Mesothelial cell of epicardium (in vitro differentiated cells): ENCODE measurements at places on chromosomes 16 and 17.

GRCh38 chr16:46900455-46901235 lies 16.5 kb downstream of the GPT2 start:
- peaks cover 10% of the 10 kb centered on the region for H3K4me1 ChIP-seq
- H3K36me3 ChIP-seq, result peaks cover 22% of the 10 kb centered on the region
- no peaks in the 10 kb centered on the region for H3K27me3 ChIP-seq
- H3K4me3 ChIP-seq, result no peak overlapping the region
- no peak overlapping the region for H3K27ac ChIP-seq

DNA sequence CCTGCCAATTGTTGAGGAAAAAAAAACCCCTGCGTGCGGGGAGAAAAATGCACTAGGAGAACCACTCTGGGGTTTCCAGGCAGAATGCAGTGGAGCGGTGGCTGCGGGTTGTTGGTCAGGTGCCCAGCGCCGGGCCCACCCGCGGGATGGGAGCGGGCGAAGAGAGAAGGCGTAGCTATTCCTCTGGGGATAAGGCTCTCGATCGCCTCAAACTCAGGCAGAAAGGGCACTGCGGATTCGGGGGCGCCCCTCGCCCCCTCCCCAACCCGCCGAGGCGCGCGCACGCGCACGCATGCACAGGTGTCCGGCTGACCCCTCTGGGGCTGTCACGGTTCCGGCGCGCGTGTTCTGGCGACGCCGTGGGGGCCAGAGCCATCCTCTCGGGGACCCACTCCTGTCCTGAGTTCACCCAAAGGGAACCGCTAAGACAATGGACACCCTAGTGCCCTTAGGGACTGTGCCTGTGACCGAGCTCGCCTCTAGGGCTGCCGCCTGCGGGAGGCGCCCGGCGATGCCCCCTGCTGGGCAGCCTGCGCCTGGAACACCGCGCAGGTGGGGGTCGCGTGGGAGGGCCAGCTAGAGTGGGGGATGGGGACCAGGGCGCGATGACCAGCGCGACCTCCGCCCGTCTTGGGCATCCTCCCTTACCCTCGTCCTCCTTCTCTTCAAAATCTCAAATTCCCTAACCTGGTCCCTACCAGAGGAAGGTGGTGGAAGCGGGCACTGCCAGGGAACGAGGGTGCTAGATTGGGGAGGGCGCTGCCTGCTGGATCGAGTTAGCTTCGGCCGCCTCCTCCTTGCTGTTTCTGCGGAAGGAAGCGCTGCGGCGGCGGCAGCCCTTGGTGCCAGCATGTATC lies 14.4 kb upstream of the CBX8 start:
- peak overlapping the region; percentile 56 for H3K4me3 ChIP-seq
- no peaks in the 10 kb centered on the region for H3K36me3 ChIP-seq
- peaks cover 72% of the 10 kb centered on the region for H3K27me3 ChIP-seq
- no peak for DNase-seq

DNA sequence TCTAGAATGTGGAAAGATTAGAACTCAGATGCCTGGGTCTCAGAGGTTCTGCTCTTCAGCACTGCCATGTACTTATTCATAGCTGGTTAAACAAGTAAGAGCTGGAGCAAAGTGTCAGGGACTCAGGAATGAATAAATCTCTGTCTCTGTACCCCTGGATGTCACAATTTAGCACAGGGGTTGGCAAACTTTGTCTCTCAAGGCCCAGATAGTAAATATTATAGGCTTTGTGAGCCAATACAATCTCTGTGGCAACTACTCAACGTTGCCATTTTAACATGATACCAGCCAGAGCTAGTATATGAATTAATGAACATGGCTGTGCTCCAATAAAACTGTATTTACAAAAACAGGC lies 220.3 kb upstream of the MON1B start:
- H3K4me1 ChIP-seq, result no peaks in the 10 kb centered on the region
- no peak for DNase-seq
- H3K4me3 ChIP-seq, result no peak overlapping the region

DNA sequence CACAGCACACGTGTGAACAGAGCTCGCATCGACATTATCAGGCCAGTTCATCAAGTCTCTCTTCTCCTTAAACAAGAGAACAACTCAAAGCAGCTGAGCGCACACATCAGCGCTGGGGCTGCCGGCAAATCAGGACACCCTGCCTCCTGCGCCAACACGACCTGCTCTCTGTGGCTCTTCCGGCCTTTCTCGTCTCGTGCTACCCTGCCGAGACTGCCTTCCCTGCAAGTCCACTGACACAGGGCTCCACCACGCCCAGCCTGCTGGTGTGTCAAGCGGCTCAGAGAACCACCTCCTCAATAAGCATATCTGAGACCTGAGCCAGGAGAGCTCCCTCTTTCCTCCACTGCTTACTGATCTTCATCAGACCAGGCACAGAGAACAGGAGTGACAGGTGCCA lies 96.9 kb downstream of the ZNF778 start:
- no peaks in the 10 kb centered on the region for H3K27me3 ChIP-seq
- H3K27ac ChIP-seq, result peak overlapping the region; percentile 34
- DNase-seq, result no peak
- H3K4me1 ChIP-seq, result peaks cover 10% of the 10 kb centered on the region
- H3K4me3 ChIP-seq, result no peak overlapping the region
- peaks cover 11% of the 10 kb centered on the region for H3K36me3 ChIP-seq

- H3K4me3 ChIP-seq, result no peak overlapping the region
- H3K27ac ChIP-seq, result no peak overlapping the region
- no peak for DNase-seq
- peaks cover 5% of the 10 kb centered on the region for H3K36me3 ChIP-seq
- peaks cover 4% of the 10 kb centered on the region for H3K4me1 ChIP-seq
Measured at GRCh38 chr17:21167303-21167702, 40.5 kb downstream of the DHRS7B start.

GRCh38 chr17:31869031-31869430 lies 10.0 kb upstream of the COPRS start:
- H3K27ac ChIP-seq, result no peak overlapping the region
- H3K27me3 ChIP-seq, result no peaks in the 10 kb centered on the region

DNA sequence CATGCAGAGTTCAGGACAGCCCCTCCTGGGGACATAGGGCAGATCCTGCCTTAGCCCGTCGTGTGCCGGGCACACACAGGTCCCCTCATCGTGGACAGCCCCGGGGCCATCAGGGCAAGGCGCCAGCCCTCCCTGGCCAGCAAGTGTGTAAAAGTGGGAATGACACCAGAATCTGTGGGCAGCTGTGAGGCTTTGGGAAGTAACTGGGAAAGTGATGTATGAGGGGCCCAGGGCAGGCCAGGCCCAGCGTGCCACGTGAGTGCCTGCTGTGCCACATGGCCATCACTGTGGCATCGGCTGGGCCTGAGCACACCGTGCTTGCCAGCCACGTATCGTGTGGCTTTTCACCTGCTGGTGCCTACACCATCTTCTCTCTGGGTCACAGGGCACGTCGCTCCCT lies 26.6 kb downstream of the ACSF3 start:
- H3K27ac ChIP-seq, result no peak overlapping the region
- H3K36me3 ChIP-seq, result peaks cover 45% of the 10 kb centered on the region
- H3K4me1 ChIP-seq, result peaks cover 5% of the 10 kb centered on the region
- DNase-seq, result no peak
- no peak overlapping the region for H3K4me3 ChIP-seq

DNA sequence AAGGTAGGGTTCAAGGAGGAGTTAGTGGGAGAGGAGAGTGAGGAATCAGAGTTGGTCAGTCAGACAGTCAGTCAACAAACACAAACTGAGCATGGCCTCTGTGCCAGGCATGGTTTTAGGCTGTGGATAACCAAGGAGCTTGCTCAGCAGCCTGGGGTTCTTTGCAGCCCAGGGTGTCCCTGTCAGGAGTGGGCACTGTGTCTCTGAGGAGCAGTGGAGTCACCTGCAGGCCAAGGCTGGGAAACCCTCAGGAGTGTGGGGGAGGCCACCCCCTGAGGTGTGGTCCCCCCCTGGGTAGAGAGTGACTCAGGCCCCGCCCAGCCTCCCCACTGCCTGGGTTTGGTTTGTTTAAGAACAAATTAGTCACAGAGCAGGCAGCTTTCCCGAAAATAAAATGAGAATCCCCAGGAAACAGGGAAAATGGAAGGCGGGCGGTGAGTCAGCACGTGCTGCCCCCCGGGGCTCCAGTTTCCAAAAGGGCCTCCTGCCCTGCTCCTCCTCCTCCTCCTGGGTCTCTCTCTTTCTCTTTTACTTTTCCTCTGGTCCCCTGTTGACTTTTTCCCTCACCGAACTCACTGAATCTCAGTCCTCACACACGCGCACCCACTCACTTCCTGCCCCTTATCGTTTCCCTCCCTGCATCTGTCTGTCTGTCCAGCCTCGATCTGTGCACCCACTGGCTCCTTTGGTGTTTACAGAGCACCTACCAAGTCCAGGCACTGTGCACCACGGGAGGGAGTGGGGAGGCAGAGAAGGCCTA lies 44.3 kb downstream of the SOCS3 start:
- no peak for DNase-seq
- H3K4me1 ChIP-seq, result peaks cover 35% of the 10 kb centered on the region
- no peaks in the 10 kb centered on the region for H3K36me3 ChIP-seq
- no peak overlapping the region for H3K4me3 ChIP-seq
- H3K27me3 ChIP-seq, result no peaks in the 10 kb centered on the region
- peak overlapping the region; percentile 73 for H3K27ac ChIP-seq

DNA sequence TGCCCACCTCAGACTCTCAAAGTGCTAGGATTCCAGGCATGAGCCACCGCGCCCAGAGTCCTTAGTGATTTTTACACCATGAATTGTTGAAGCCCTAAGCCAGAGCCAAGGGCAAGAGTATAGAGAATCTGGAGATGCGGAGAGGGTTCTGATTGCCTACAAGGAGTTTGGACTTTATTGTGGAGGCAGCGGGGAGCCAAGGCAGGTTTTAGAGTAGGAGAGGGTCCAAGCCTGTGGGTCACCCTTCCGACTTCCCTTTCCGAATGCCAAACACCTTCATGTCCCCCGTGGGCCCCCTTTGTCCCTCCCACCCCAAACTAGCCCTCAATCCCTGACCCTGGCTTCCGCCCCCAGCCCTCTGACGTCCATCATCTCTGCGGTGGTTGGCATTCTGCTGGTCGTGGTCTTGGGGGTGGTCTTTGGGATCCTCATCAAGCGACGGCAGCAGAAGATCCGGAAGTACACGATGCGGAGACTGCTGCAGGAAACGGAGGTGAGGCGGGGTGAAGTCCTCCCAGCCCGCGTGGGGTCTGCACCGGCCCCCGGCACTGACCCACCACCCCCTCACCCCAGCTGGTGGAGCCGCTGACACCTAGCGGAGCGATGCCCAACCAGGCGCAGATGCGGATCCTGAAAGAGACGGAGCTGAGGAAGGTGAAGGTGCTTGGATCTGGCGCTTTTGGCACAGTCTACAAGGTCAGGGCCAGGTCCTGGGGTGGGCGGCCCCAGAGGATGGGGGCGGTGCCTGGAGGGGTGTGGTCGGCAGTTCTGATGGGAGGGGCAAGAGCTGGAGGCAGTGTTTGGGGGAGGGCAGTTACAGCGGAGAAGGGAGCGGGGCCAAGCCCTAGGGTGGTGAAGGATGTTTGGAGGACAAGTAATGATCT lies 7.1 kb downstream of the MIEN1 start:
- DNase-seq, result no peak
- peaks cover 35% of the 10 kb centered on the region for H3K36me3 ChIP-seq
- H3K27ac ChIP-seq, result no peak overlapping the region
- no peak overlapping the region for H3K4me3 ChIP-seq
- H3K4me1 ChIP-seq, result no peaks in the 10 kb centered on the region
- no peaks in the 10 kb centered on the region for H3K27me3 ChIP-seq

DNA sequence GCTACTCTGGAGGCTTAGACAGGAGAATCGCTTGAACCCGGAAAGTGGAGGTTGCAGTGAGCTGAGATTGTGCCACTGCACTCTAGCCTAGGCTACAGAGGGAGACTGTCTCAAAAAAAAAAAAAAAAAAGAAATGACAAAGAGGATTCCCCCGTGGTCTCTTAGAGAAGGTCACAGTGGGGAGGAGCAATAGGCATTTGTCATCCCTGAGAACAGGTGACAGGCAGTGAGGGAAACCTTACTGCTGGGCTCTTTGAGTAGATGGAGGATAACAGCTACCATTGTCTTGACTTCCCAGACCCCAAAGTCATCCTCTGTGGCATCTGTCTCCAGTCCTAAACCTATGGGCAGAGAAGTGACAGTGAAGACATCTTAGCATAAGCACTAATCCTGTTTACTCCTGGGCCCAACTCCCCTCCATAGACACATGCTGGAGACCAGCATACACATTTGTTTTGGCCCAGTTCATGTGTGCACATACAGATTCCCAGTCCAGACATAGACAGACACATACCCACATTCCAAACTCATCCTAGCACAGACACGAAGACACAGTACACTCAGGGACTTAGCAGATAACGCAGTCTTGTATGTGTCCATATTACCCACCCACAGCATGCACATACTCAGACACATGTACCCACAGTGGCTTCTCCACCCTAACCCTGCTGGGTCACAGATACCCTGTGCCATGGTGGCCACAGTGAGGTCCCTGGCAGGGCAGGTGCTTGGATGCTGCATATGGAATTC lies 2.7 kb downstream of the ESRP2 start:
- no peak overlapping the region for H3K27ac ChIP-seq
- DNase-seq, result no peak
- no peak overlapping the region for H3K4me3 ChIP-seq
- peaks cover 5% of the 10 kb centered on the region for H3K36me3 ChIP-seq
- peaks cover 34% of the 10 kb centered on the region for H3K4me1 ChIP-seq

DNA sequence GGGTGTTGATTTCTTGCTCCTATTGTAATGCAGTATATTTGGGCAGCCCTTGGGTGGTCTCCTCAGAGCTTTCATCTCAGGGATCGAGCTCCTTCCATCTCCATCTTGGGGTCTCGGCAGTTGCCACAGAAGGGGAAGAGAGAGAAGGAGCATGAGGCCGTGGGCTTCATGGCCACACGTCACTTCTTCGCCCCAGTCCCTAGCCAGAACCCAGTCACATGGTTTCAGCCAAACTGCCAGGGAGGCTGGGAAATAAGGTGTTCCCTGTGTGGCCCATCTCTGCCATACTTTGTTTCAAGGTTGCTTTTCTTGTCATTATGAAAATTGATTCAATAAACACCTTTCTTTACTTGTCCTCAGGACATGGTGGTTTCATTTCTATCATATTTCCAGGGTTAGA lies 68.4 kb upstream of the NKD1 start:
- H3K4me3 ChIP-seq, result no peak overlapping the region
- H3K27me3 ChIP-seq, result no peaks in the 10 kb centered on the region
- DNase-seq, result no peak
- H3K4me1 ChIP-seq, result peaks cover 7% of the 10 kb centered on the region
- no peaks in the 10 kb centered on the region for H3K36me3 ChIP-seq

GRCh38 chr16:72876221-72876620 lies 171.7 kb downstream of the ZFHX3 start:
- no peak overlapping the region for H3K4me3 ChIP-seq
- H3K4me1 ChIP-seq, result peaks cover 39% of the 10 kb centered on the region
- H3K27me3 ChIP-seq, result no peaks in the 10 kb centered on the region
- peaks cover 10% of the 10 kb centered on the region for H3K36me3 ChIP-seq
